SJSA1 (cell line): ENCODE measurements at places on chromosomes 1 and 21.

- DNase-seq, result no peak
Observed at GRCh38 chr1:169914531-169914930, 20.8 kb upstream of the SCYL3 start.

GRCh38 chr1:237740846-237741245 is 149.9 kb downstream of the ZP4 start:
- DNase-seq, result no peak

DNA sequence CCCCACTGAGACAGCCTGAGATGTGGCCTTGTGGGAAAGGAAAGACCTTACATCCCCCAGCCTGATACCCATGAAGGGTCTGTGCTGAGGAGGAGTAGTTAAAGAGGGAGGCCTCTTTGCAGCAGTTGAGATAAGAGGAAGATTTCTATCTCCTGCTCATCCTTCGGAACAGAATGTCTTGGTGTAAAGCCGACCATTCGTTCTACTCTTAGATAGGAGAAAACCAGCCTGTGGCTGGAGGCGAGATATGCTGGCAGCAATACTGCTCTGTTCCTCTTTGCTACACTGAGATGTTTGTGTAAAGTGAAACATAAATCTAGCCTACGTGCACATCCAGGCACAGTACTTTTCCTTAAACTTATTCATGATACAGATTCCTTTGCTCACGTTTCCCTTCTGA is 1.5 kb upstream of the CCDC27 start:
- no peak for DNase-seq

DNA sequence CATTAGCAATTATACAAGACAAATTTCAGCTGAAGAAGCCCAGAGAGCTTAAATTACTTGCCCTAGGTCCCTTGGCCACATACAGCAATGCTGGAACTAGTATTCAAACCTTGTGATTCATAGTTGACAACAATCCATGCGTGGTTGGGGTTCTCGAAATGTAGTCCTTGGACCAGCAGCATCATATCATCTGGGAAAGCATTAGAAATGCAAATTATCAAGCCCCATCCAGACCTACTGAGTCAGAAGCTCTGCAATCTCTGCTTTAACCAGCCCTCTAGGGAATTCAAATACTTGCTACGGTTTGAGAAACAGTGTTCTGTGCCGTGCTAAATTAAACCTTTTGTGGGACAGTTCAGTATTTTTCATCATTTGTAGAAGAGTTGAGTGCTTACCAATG is 65.1 kb downstream of the CLIC6 start:
- DNase-seq, result no peak

- DNase-seq, result no peak
Observed at GRCh38 chr1:81702903-81703302, 97.8 kb upstream of the ADGRL2 start.

- no peak for DNase-seq
Observed at GRCh38 chr1:205082431-205082830, 1.8 kb downstream of the TMEM81 start.

DNA sequence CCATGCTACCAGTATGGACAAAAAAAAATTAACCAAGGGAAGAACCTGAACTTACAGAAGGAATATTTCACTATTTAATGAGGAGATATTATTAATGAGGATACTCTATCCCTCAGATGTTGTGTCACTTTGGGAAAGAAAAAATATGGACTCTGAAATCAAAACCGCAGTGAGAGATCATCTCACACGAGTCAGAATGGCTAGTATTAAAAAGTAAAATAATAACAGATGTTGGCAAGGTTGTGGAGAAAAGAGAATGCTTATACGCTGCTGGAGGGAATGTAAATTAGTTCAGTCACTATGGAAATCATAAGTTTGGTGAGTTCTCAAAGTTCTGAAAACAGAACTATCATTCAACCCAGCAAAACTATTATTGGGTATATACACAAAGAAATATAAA is 30.9 kb downstream of the TNFSF4 start:
- DNase-seq, result no peak

GRCh38 chr1:31155216-31155806 is 84.4 kb downstream of the NKAIN1 start:
- peak; percentile 87 for DNase-seq

DNA sequence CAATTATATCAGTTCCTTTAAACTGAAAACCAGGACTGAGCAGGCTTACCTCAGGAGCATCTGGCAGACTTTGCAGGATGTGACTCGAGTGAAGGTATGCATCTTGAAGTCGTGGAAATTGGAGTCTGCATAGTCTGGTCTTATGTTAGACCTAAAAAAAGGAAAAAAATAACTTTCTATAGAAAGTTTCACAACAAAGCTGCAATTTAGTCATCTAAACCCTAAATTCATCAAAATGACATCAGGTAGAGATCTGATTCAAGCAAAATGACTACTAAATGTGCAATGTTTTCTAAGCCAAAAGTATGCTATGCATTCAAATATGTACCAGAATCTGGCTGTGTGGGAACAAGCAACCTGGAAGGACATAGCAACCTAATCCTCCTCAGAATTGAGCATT is 260.1 kb downstream of the VAV3 start:
- DNase-seq, result no peak

DNA sequence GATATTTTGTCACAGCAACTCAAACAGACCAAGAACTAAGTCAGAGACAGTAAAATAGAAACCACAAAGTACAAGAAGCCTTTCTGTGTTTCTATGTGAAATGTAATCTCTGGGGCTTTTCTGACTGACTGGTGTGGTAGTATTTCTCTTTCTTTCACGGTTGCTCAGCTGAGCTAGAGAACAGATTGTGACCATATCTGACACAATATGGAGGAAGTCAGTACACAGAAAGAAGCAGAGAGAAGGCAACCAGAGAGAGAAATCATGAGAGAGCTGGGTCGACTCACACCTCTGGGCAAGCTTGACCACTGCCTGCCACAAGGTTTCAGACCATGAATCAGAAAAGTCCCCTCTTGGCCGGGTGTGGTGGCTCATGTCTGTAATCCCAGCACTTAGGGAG is 208.9 kb upstream of the GREM2 start:
- DNase-seq, result no peak

GRCh38 chr21:37958537-37958936 is 42.3 kb upstream of the KCNJ6 start:
- no peak for DNase-seq

GRCh38 chr1:36027766-36028165 is 56.1 kb upstream of the TEKT2 start:
- no peak for DNase-seq

DNA sequence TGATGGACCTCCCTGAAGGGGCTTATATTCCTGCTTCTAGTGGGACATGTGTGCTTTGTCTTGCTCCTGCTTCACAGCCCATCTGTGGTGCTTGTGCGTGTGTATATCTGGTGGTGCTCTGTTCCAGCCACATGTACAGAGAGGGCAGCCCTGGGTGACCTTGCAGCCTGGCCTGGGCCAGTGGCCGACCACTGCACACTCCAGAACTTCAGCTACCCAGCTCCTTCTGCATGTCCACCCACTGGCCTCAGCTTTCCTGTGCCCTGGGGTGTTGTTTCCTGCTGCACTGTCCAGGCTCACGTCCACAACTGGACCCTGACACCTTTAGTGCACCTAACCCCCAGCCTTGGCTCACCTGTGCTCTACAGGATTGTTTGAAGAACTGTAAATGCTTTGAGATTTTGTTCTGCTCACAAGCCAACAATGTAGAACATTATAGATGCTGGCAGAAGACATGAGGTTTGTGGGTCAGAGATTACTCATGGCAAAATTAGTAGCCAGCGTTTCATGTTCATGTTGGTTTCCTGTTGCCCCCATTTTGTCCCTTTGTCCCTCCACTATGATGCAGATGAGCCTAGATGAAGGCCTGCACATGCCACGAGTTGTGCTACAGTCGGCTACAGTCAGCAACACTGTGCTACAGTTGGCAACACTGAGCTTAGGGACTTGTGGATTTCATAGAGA is 5.3 kb upstream of the S100B start:
- no peak for DNase-seq

- DNase-seq, result no peak
Observed at GRCh38 chr1:153768316-153769181, 6.7 kb upstream of the SLC27A3 start.

DNA sequence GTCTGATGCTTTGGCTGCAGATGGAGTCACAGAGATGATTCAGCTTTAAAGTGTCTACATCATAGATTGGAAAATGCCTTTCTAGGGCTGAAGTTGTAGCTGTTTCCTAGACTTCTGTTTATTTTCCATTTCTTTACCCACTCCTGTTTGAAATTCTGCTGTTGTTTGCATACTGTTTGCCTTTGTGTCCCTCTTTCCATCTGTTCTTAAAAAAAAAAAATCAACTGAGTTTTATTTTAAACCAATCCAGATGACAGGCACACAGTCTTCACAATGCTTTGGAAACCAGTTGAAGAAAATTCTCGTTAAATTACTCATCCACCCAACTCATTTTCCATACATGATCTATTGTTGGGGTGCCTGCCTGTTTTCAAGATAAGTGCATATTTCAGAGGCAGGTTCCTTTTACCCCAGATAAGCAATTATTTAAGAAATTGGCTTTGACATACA is 245.9 kb downstream of the DISC1 start:
- no peak for DNase-seq

- no peak for DNase-seq
Observed at GRCh38 chr1:172811694-172812093, 152.8 kb downstream of the FASLG start.

DNA sequence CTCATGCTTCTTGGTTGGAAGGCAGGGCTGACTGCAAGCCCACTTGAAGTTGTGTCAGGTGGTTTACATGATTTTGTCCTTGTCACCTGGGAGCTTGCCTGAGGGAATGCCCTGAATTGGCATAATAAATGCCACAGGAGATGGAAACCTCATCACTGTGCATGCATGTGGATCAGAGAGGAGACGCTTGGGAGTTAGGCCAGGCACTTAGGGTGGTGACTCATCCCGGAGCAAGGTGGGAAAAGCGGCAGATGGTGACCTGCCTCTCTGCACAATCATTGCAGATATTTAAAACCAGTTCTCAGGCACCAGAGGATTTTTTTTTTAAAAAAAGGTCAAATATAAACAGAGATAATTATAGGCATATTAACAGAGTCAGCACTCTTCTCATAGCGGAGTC is 202.2 kb upstream of the KIAA0040 start:
- no peak for DNase-seq

DNA sequence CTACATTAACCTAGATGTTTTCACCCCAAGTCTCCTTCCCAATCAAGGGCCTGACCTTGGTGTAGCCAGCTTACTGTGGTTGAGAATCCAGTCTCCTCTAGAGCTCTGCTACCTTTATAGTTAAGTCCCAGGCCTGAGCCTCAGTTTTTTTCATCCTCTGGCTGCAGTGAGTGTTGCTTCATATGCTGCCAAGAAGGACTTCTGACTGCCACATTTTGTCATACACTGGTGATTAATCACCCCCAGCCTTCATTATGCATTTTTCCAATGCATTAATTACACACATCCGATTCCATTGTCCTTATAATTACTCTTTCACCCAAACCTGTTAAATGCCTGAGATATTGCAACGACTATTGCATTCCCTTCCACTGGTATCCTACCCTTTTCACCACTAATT is 66.3 kb upstream of the FGGY start:
- DNase-seq, result no peak

GRCh38 chr1:177915641-177916040 is 54.2 kb downstream of the SEC16B start:
- DNase-seq, result no peak

DNA sequence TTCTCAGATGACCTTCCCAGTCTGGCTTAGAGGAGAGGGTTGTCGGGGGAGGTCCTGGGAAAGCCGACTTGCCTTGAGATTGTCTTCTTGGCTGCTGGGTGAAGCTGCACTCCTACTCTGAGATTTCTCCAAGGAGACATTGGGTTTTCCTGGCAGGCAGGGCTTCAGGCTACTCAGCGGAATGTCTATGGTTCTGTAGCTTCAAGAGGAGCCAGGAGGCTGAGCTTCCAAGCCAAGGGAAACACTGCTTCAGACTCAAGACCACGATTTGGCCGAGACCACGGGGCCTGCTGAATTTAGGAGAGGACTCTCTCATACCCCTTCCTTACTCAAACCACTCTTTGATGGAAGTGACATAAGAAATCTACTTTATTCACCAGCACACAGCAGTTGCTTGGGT is 67.8 kb downstream of the NTMT2 start:
- DNase-seq, result no peak

DNA sequence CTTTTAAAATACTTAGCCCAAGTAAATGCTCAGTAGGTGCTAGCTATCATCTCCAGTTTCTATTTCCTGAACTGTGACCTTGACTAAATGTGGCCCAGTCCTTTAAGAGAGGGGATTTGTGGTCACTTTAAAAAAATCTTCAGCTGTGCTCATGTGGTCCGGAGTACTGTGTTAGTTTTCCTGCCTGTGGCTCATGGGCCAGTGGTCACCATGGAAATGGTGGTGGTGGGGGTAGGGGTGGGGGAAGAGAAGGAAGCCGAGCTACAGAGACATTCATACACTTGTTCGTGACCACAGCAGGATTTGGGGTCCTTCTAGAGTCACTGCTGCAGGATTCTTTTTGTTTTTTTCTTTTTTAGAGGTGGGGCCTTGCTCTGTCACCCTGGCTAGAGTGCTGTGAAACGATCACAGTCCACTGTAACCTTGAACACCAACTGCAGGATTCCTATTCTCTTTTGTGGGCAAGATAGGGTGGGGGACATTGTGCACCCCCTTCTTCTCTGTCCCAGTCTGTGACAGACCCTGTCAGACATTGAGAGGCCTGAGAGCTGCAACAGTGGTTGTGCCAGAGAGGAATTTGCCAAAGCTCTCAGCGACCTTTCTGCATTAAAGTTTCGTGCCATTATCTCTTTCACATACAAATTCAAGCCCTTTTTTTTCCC is 25.8 kb downstream of the KIF26B start:
- no peak for DNase-seq

GRCh38 chr1:210600421-210601159 is 271.9 kb downstream of the HHAT start:
- DNase-seq, result no peak

- DNase-seq, result no peak
Observed at GRCh38 chr1:92778376-92778775, 6.5 kb downstream of the EVI5 start.
